IPS-NIHi11 (cell line): ENCODE measurements at places on chromosomes 1 and 21.

DNA sequence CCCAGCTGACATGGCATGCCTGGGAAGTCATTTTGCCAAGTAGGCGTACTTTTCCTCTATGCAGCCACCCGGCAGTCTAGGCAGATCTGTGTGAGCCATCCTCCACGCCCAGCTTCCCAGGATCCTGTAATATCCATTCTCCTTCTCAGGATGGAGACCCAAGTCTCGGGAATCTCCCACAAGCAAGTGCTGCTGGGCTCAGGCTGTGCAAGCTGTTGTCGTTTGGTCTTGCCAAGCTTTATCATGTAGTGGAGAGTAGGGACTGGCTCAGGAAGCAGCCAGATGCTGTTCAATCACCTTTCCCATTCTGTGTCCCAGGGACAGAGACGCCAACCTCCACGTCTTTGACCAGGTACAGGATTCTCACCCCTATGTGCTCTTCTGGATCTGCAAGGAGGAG is 191.1 kb upstream of the TMEM51 start:
- DNase-seq = no peak

DNA sequence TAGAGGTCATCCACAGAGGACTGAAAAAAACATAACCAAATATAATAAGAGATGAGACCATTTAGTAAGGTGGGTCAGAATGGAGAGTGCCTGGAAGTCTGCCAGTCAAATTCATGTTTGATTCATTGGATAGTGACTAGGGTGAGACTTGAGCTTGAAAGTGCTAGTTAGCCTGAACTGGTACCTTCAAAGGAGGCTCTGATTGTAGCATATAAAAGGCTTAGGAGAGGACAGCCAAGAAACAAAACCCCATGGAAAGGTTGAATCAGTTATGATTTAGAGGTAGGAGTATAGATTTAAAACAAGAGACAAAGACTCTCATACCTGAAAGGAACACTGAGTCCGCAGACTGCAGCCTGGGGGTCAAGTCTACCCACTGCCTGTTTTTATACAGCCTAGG is 44.4 kb upstream of the LRRC8C start:
- DNase-seq = no peak

DNA sequence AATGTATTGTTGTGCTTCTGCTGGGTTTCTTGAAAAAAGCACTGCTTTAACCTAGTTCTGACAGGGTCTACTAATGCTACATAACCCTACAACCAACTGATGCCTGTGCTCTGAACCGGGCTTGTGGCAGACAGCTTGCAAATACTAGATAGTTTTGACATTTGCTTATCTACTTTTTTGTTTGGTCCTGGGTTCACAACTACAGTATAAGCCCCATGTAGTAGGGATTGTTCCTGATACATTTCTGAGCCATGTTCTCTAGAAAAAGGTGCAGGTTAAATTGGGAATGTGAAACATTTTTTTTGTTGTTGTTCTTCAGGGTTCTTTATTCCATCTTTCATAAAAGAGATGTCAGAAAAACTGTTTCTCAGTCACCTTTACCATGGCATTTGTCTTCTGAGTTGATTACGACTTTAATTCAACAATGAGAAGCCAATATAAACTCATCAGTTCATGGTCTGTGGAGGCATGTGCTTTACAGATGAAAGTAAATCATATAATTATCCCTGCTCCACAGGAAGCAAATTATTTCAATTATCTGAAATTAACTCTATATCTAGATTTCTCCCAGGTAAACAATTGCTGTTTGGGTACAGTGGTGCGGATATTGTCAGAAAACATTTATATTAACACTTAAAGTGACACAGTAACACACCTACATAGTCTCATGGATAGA is 22.0 kb downstream of the OLFM3 start:
- DNase-seq = no peak

DNA sequence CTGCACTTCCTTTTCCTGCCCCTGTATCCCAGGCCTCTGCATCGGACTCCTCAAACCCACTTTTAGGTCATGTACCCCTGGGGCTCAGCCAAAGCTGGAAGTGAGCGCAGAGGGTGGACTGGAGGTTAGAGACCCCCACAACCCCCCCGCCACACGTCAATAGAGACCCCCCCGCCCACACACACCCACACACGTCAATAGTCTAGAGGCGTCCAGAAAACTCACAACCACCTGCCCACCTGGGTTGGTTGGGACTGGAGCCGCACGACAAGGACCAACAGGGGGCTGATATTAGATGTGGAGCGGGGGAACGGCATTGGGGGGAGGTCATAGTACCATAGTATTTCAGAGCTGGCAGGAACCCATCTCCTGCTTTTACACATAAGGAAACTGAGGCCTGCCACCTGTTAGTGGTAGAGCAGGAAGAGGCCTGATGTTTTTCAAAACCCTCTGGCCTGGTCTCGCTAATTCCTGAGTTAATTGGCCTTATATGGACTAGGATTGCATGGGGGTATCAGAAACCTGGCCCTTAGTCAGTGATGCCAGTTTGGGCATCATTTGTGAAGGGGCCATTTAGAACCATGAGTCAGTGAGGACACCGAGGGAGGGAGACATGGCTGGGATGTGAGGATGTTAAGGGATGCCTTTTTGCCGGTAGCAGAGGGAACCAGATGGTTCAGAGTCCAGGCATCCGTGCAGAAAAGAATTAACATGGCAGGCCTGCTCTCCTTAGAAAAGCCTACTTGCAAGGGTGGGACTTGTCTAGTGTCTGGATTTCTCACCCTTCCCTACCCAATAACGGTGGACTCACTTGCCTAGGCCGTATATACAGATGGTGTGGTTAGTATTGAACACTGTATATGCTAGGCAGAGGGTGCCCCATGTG is 1.1 kb downstream of the NENF start:
- DNase-seq = no peak

GRCh38 chr1:203306965-203307541 is 1.7 kb downstream of the BTG2 start:
- no peak for DNase-seq

GRCh38 chr1:234957330-234958065 is 171.1 kb downstream of the TOMM20 start:
- peak; percentile 70 for DNase-seq

GRCh38 chr21:34579411-34579810 is 35.5 kb downstream of the RCAN1 start:
- DNase-seq = no peak

- DNase-seq = no peak
Observed at GRCh38 chr1:37403166-37403565, 71.2 kb upstream of the ZC3H12A start.

DNA sequence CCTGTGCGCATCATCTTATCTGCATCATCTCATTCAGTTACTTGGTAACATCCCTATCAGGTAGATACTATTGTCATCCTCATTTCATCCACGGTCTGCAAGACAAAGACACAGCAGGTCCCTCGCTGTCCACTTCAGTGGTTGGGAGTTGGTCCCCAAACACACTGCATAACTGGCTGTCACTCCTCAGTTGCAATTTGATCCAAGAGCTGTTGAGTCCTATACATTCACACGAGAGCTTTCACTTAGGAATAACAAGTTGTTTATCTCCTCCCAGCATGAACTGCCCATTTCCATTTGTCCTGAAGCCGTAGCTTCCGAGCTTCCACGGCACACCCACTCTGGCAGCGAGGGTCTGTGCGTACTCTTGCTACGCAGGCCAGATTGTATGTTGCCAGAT is 472.0 kb downstream of the CAMTA1 start:
- DNase-seq = no peak

GRCh38 chr1:180249725-180250498 is 19.8 kb downstream of the LHX4 start:
- no peak for DNase-seq

DNA sequence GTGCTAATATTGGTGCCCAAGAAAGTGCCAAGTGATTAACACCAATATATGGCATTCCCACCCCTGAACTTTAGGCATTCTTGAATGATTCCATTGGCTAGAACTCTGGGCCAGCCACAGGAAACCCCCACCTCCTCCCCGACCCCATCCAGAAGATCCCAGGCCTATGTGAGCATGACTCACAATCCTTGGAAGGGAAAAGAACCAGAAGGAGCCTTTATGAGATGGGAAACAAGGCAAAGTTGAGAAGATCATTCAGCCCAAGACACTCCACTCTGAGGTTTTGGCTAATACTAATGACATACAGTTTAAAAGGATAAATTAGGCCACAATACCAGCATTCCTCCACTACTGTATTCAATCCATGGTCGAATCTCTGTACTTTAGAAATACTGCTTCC is 21.8 kb downstream of the ELK4 start:
- no peak for DNase-seq

- DNase-seq = no peak
Observed at GRCh38 chr1:58931024-58931423, 147.2 kb upstream of the JUN start.

DNA sequence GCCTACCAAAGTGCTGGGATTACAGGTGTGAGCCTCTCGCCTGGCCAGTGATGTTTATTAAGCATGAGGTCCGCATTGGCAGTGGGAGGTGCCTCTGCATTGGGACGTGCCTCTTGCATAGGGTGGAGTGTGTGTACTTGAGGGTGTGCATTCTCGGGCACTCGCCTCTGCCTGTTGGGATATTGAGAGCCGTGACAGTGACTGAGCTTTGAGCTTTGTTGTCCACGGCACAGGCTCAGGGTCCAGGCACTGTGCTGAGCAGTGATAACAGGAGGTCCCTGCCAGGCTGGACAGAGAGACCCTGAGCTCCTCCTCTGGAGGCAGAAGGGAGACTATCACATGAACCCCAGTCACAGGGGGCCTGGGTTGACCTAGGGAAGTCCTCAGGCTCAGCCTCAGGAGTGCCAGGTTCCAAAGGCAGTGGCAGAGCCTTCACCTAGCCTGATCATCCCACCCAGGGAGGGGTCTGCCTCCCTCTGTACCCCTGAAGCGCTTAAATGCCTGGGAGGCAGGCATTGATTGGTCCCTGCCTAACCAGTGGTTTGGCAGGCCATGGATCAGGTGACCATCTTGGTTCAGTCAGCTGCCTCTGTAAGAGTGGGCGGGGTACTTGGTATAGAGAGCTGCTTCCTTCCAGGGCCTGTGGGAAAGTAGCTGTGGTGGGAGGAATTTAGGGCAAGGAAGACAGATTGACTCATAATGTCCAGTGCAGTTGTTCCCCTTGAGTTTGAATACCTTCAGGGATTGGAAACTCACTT is 213.8 kb upstream of the TMEM51 start:
- DNase-seq = peak; percentile 54

- no peak for DNase-seq
Observed at GRCh38 chr21:18940791-18941190, 537.2 kb upstream of the TMPRSS15 start.

- no peak for DNase-seq
Observed at GRCh38 chr1:14820295-14821085, 222.0 kb downstream of the KAZN start.

- no peak for DNase-seq
Observed at GRCh38 chr1:23577056-23578004, 18.0 kb upstream of the ID3 start.

DNA sequence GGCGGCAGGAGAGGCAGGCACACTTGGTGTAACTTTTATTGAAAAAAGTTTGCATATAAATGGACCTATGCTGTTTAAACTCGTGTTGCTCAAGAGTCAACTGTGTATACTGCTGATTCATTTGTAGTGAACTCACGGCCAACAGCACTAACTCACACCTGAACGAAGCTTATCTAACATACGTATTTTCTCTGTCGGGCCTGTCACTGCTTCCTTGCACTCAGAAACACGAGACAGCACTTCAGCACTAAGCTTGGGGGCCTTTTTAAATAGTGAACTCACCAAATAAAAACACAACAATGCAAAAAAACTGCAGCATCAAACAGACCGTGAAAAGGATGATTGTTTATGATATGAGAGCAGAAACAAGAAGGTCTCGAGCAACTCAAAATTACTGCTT is 58.9 kb upstream of the NEK2 start:
- DNase-seq = no peak

DNA sequence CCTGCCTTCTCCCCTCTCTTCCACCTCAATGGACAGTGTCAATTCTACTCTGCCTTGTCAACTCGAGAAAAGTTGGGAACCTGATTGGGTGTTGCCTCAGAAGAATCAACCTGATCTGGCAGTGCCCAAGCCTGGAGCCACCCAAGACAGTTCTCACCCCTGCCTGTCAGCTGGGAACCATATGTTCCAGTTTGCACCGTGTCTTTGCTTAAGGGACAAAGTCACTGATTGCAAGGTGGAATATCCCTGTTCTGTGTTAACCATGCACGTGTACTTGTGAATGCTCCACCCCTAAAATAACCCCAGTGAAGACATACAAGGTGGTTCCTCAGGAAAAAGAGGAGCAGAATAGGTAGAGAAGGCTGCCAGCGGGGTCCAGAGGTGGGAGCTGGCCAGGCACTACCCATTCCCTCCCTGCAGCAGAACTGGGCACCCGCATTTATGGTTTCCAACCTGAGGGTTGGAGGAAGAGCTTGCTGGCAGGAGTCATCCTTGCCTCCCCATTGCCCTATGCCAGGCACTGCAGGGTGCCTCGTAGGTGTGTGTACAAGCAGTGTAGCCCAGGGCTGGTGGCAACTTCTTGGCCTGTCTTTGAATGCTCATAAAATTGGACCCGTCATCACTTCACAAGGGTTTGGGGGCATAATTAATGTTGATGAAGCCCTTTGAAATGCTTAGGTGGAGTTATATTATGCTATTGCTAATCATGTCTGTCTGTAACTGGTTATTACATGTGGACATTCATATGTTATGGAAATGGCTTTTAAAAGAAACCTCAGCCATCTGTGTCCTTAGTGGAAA is 11.3 kb downstream of the NIPAL3 start:
- no peak for DNase-seq

DNA sequence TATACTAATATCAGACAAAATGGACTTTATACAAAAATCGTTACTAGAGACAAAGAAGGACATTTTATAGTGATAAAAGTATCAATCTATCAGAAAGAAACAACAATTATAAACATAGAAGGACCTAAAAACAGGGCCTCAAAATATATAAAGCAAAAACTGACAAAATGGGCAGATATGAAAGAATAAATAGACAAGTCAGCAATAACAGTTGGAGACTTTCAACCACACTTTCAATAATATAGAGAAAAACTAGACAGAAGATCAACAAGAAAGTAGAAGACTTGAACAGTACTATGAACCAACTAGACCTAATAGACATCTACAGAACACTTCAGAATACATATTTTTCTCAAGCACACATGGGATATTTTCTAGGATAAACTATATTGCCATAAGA is 52.4 kb downstream of the MIS18A start:
- DNase-seq = no peak
